Activated CD4-positive, alpha-beta T cell treated with anti-CD3 and anti-CD28 coated beads, Interleukin-2, amount 50 U/mL, for 24 hours (primary cell): ENCODE measurements at places on chromosomes 1 and 21.
A peak's percentile ranks its signal among the peaks of the same experiment; 100 is the strongest.

GRCh38 chr1:36588972-36589371 is 106.3 kb upstream of the CSF3R start:
- no peak for DNase-seq

GRCh38 chr1:82445132-82445531 is 644.4 kb downstream of the ADGRL2 start:
- no peak for DNase-seq

DNA sequence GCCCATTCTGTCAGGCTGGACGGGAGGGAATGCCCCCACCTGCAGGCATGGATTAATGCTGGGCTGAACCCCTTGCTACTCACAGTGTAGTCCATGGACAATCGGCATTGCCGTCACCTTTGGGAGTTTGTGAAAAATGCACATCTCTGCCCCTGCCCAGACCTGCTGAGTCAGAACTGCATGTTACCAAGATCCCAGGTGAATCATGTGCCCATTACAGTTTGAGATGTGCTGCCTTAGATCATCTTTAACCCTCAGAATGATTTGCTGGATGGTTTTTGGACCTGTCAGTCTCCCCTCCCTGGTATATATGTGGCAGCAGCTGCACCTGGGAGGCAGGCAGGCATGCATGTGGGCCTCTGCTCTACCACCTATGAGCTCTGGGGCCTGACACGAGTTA is 15.0 kb downstream of the HTR6 start:
- no peak for DNase-seq

GRCh38 chr1:234132795-234133194 is 228.3 kb downstream of the SLC35F3 start:
- no peak for DNase-seq

DNA sequence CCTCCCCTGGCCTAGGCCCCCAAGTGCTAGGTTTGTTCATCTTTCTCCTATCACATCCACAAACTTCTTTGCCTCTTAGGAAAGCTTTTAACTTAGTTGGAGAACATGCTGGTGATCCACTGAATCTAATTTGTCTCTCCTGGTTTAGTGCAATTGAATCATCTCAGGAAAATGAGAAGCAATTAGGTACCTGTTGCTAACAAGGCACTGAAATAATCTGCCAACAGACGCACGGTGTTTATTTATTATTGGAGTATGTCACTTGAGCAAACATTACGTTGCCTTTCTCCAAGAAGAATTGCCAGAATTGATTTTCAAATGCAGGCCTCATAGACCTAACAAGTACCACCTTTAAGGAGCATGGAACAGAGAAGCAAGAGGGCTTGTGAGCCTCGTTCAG is 309.4 kb downstream of the NFIA start:
- no peak for DNase-seq

DNA sequence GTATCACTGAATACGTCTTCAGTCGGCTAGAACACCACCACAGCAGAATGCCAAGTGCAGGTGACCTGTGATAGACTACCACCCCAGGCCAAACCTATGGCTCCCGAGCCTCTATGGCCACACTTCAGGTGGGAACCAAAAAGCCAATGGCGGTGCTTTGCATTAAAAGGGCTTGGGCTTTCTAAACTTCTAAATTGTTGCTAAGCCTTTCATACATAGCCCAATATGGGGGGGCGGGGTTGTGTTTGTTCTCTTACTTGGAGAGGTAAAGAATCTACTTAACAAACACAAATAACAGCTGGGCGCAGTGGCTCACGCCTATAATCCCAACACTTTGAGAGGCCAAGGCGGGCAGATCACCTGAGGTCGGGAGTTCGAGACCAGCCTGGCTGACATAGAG is 19.7 kb downstream of the USP48 start:
- DNase-seq = no peak

GRCh38 chr1:9385801-9386573 is 93.3 kb downstream of the SPSB1 start:
- no peak for DNase-seq

GRCh38 chr21:31395268-31395667 is 51.2 kb upstream of the TIAM1 start:
- DNase-seq = no peak

- DNase-seq = no peak
Measured at GRCh38 chr1:226778657-226779058, 39.6 kb upstream of the ITPKB start.

DNA sequence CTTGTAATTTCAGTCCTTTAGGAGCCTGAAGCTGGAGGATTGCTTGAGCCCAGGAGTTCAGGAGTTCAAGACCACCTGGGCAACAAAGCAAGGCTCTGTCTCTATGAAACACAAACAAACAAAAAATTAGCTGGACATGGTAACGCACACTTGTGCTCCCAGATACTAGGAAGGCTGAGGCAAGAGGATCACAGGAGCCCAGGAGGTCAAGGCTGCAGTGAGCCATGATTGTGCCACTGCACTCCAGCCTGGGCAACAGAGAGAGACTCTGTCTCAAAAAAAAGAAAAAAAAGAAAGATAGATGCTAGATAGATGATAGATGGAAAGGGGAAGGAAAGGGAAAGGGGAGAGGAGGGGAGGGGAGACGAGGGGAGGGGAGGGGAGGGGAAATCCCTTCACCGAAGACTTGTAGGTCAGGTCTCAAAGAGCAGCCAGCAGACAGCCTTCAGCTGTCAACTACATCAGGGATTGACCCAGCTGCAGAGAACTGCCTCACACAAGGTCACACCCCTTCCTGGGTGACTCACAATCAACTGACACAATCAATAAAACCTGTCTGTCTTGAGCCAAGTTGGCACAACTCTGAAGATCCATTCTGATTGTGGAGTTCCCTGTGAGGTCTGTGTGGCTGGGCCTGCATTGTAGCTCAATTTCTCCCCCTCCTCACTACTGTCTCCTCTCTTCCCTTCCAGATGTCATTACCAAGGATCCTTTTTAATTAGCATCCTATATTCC is 200.6 kb downstream of the RGS7 start:
- no peak for DNase-seq

- DNase-seq = no peak
Measured at GRCh38 chr21:31905503-31906451, 33.0 kb downstream of the HUNK start.

- DNase-seq = no peak
Measured at GRCh38 chr1:187267827-187268226, 439.1 kb downstream of the PLA2G4A start.

DNA sequence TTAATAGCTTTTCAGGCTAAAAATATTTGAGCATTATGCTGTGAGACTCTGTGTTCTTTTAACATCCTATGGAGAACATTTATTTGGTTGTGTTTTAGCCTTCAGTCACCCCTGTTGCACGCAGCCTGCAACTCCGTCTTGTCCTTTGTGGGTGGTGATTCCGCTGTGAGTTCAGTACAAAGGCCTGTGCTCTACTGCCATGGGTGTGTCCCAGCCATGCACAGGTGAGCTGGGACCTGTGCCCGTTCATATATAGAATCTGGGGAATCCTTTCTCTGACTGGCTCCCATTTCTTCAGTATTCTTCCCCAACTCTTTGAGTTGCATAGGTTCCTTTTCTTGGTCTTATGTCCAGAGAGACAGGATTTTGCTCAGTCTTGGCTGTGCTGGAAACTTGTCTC is 61.4 kb downstream of the ACTL8 start:
- DNase-seq = no peak

- DNase-seq = no peak
Measured at GRCh38 chr1:116768416-116769103, 14.3 kb downstream of the CD2 start.

DNA sequence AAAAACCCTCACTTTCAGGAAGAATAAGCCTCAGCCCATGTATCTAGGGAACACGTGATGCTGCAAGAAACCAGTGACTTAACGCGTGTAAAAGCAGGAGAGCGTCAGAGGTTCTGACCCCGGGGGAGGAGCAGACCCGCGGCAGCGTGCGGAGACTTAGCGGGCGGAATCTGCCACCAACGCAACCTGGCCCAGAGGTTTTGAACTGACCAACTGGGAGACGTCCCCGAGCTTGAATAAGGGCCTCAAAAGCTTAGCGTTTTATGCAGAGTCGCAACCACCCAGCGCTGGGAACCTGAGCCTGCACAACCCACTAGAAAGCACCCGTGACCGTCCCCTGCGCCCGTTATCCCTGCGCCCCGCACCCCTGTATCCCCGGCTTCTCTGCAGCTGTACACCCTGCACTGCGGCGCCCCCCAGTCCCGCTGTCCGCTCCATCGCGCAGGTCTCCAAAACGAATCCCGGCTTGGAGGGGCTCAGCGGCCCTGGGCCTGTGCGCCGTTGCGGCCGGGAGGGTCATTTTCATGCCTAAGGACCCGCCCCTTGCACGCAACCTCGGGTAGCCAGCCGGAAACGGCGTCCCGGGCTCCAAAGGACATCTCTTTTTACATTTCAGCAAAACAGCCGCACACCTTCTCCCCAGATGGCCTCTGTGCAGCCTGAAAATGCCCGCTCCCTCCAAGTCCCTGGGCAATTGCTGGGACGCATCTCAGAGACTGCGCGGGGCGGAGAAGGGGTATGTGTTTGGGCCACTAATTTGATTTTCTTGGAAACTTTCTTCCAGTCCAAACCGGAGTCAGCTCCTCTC is 29.4 kb upstream of the TRIM17 start:
- peak; percentile 12 for DNase-seq

DNA sequence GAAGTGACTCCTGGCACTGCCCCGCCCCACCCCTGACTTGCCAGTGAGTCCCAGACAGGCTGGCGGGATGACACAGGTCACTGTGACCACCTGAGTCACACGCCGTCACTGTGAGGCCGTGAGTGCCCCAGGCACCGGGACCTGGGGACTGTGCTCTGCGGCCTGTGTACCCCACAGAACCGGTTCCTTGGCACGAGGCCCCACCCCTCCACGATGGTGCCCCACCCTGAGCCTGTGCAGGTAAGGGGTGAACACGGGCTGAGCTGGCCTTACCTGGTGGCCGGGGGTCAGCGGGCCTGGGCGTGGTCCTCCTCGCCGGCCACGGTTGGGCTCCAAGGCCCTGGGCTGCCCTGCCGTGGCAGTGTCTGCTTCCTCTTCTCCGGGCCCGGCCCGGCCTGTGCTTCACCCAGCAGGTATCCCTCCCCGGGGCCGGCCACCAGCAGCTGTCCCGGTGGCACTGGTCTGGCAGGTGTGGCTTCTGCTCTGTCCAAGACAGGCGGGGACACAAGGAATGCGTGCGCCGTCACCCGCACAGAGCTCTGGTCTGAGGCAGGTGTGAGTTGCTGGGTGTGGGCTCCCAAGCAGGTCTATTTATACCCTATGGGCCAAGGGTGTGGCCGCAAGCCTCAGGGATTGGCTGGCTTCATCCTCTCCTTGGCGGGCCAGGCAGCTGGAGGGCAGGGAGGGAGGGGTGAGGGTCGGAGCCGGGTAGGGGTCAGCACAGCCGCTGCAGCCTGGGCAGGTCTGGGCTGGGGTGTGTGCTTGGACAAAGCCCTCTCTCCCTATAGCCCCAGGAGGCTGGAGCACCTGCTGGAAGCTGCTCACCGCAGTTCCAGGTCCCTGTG is at the start of gene RNF223:
TSS of gene RNF223 (minus strand) at position 564 of the 845 bp plus-strand sequence. CDS start 1,740 bp downstream, outside the sequence.
- no peak for DNase-seq

DNA sequence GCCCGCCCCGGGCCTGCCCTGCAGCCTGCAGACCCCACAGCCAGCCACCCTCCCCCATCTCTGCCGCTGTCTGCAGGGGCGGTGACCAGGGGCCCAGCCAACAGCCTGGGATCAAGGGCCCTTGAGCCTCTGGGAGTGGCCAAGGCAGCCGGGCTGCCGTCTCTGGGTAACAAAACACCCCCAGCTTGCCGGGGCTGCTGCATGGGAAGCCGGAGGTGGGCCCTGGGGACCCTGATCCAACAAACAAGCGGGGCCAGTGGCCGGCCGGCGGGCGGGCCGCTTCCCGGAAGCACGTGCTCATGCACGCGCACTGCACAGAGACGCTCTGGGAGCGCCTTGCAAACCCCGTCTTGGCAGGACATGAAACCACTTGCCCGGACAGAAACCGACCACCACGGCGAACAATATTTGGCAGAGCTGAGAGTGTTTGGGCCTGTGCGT is 13.2 kb downstream of the MEGF6 start:
- no peak for DNase-seq

DNA sequence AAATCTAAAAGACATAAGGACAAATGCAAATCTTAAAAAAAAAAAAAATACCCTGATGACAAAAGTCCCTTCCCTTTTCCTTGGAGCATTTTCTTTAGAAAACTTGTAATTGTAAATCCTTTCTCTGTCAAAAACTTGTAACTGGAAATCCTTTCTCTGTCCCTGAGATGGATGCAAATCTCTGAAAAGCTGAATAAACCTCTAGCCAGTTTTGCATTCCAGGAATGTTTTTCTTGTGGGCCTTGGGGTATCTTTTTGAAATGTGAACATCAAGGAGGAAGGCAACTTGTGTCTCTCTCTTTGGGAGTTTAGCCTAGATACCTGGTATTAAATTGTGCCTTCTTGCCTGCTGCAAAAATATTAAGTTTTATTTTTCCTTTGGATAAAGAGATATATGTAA is 305.3 kb downstream of the KCNT2 start:
- no peak for DNase-seq

DNA sequence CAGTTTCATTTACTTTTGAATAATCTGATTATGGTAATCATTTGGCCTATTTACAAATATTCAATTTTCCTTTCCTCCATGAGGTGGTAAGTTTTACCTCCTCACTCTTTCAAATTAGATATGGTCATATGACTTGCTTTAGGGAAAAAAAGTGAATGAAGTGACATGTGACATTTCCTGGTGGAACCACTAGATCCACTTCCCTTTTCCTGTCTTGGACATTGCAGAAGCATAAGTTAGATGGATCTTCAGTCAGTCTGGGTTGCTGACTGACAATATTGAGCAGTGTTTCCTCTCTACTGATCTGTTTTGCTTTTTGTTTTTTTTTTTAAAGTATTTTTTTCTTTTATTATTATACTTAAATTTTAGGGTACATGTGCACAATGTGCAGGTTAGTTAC is 481.1 kb upstream of the PTBP2 start:
- no peak for DNase-seq

DNA sequence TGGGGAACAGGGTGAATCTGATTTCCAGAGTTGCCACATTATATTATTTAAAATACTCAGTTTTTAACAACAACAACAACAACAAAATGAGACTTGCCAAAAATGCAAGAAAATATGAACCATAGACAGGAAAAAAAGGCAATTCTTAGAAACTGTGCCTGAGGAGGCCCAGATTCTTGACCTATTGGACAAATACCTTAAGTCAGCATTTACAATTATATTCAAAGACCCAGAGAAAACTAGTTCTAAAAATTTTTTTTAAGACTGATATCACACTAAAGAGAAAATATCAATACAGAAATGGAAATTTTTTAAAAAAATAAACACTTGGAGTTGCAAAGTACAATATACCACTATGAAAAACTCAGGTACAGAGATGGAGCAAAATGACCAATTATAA is 152.8 kb upstream of the LYPLAL1 start:
- no peak for DNase-seq

- no peak for DNase-seq
Measured at GRCh38 chr1:8965121-8965820, 19.6 kb downstream of the CA6 start.

DNA sequence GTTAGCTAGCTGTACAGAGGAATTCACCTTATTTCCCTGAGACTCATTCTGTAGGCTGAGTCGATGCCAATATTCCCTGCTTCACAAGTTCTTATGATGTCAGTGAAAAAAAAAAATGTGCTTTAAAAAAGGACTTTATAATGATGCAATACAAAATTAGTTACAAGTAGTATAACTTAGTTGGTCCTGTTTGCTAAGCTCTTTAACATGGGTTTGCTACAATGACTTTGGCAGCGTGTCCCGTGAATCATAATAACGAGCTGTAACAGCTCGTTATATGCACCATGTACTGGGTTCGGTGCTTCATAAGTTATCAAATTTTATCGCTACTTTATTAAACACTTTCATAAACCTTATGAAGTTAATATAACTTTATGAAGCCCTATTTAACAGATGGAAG is 349.7 kb downstream of the LMX1A start:
- DNase-seq = no peak
